GM23248 (cell line): ENCODE measurements at places on chromosomes 4 and X.

DNA sequence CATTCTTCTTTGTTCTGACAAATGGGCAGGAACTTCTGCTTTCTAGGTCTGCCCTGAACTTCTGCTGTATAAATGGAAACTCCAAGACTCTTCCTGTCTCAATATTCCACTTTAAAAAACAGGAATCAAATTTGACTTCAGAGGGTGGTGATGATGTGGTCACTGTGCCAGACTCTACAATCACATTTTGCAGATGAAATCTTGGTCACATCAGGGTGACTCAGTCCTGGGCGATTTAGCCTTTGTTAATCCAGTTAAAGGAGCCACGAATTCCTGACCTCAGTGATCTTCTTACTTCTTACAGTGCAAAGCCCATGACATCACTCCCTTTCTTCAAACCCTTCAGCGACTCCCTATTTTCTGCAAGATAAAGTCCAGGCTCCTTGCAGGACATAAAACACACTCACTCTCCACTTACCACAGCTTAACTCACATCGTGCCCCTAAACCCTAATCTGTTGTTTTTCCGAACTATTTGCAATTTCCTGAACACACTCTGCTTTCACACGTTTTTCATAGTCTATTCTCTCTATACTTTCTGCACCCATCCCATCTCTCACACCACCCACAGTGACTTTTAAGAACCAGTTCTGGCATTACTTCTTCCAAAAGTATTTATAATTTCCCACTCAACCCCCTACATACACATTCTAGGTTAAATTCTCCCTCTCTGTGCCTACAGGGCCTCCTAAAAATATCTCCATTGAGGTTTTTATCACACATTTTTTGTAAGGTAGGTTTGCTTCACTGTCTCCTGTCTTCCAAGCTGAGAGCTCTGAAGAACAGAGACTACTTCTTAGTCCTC lies 11.1 kb downstream of the GASK1B start:
- peak overlapping the region; percentile 68 for H3K27ac ChIP-seq
- H3K27me3 ChIP-seq: no peaks in the 10 kb centered on the region
- no peaks in the 10 kb centered on the region for H3K36me3 ChIP-seq

DNA sequence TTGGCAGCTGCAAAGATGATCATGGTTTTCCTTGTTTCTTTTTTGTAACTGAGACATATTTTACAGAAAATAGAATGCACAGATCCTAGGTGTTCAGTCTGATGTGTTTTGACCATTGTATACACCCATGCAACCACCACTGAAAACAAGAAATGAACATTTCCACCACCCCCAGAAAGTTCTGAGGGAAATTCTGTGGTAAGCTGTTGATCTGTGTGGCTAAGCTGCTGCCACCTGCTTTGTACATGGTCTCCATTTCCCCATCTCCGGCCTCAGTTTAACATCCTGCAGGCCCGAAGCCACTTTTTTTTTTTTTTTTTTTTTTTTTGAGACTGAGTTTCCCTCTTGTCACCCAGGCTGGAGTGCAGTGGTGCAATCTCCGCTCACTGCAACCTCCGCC lies 65.3 kb downstream of the NYX start:
- H3K4me3 ChIP-seq: no peak overlapping the region
- H3K27ac ChIP-seq: no peak overlapping the region
- H3K4me1 ChIP-seq: no peaks in the 10 kb centered on the region
- DNase-seq: no peak
- H3K27me3 ChIP-seq: no peaks in the 10 kb centered on the region
- H3K36me3 ChIP-seq: no peaks in the 10 kb centered on the region

DNA sequence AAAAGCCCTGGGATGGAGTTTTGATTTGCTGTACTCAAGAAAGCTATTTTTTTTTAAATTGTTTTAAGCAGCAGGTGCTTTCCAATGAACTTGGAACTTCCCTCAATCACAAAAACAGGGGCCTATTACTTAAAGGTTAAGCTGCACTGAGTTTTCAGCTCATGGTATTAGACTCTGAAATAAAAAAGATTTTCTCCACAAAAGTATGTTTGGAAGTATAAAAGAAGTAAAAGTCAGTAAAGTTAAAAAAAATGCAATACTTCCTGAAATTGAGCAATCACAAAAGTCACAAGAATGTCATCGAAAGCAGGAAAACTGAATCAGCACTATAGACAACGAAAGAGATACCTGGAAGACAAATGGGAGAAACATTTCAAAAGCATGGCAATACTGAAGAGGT lies 38.9 kb upstream of the PLAC8 start:
- H3K36me3 ChIP-seq: no peaks in the 10 kb centered on the region
- peaks cover 4% of the 10 kb centered on the region for H3K27me3 ChIP-seq
- no peaks in the 10 kb centered on the region for H3K4me1 ChIP-seq
- no peak overlapping the region for H3K27ac ChIP-seq

- peaks cover 9% of the 10 kb centered on the region; the same call in 1 of the 2 replicates for H3K36me3 ChIP-seq
- peaks cover 12% of the 10 kb centered on the region; the same call in 1 of the 2 replicates for H3K4me1 ChIP-seq
- H3K27ac ChIP-seq: no peak overlapping the region
- no peak for DNase-seq
These were observed 24.3 kb downstream of the NFKB1 start for GRCh38 chr4:102525504-102525903.

- H3K4me3 ChIP-seq: no peak overlapping the region
- DNase-seq: no peak
- no peaks in the 10 kb centered on the region for H3K27me3 ChIP-seq
- no peaks in the 10 kb centered on the region for H3K4me1 ChIP-seq
These were observed 20.5 kb downstream of the TRMT44 start for GRCh38 chr4:8461086-8461485.

DNA sequence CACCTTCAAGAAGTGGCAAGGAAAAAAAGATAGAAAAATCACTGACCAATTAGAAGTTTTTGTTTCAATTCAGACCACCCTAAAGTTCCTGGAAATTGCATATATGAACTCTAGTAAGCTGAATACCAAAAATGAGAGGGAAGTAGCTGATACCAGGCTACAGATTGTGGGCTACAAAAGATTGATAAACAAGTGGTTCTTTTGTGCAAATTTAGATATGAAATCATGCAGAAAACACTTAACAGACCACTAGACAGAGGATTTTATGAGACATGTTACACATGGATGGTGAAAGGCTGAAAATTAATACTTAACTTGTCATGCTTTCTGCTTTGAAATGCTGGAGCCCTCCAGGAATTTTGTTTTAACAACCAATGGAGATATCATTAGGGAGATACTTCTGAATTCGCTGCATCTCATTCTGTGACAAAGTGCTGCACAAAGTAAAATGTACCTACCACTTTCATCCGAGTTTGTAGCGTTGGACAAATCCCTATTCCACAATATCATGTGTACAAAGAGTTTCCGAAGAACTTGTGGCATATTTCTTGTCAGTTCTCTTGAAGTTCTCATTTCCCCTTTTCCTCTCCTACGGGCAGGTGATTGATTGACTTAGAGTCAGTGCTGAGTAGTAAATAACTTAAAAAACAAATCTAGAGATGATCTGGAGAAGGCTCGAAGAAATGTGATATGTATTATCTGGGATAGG lies 235.0 kb downstream of the PALLD start:
- no peak for DNase-seq
- H3K4me3 ChIP-seq: no peak overlapping the region
- H3K36me3 ChIP-seq: no peaks in the 10 kb centered on the region
- no peaks in the 10 kb centered on the region for H3K27me3 ChIP-seq

DNA sequence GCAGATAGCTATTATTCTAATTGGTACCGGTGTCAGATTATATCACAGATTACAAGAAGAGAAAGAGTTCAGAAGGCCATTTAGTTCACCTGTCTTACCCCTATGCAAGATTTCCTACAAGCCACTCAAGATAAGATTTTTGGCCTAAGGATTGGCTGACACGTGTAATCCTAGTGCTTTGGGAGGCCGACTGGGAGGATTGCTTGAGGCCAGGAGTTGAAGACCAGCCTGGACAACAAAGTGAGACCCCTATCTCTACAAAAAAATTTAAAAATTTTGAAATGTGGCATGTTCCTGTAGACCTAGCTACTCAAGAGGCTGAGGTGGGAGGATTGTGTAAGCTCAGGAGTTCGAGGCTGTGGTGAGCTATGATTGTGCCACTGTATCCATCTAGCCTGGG lies 77.1 kb upstream of the HPRT1 start:
- H3K36me3 ChIP-seq: no peaks in the 10 kb centered on the region; the same call in 1 of the 2 replicates
- no peak for DNase-seq
- no peaks in the 10 kb centered on the region for H3K27me3 ChIP-seq
- no peak overlapping the region for H3K4me3 ChIP-seq
- H3K27ac ChIP-seq: no peak overlapping the region

- H3K4me1 ChIP-seq: peaks cover 29% of the 10 kb centered on the region
- H3K4me3 ChIP-seq: no peak overlapping the region
- no peak overlapping the region; the same call in 1 of the 2 replicates for H3K27ac ChIP-seq
- H3K36me3 ChIP-seq: no peaks in the 10 kb centered on the region
- no peaks in the 10 kb centered on the region for H3K27me3 ChIP-seq
- peak; percentile 72 for DNase-seq
These were observed 128.2 kb downstream of the SLC7A11 start for GRCh38 chr4:138113819-138114400.

GRCh38 chrX:13088156-13088487 lies 43.7 kb upstream of the FAM9C start:
- DNase-seq: no peak
- no peaks in the 10 kb centered on the region for H3K4me1 ChIP-seq
- no peaks in the 10 kb centered on the region for H3K27me3 ChIP-seq
- no peak overlapping the region for H3K27ac ChIP-seq
- H3K4me3 ChIP-seq: no peak overlapping the region

GRCh38 chr4:26345565-26345938 lies 24.7 kb downstream of the RBPJ start:
- H3K4me3 ChIP-seq: no peak overlapping the region
- no peaks in the 10 kb centered on the region for H3K27me3 ChIP-seq
- no peaks in the 10 kb centered on the region for H3K36me3 ChIP-seq
- no peak for DNase-seq
- peaks cover 46% of the 10 kb centered on the region for H3K4me1 ChIP-seq
- no peak overlapping the region for H3K27ac ChIP-seq
